ENCODE measurements at places on chromosomes 4 and X.
A peak's percentile ranks its signal among the peaks of the same experiment; 100 is the strongest.

GRCh38 chr4:151803246-151803645 lies 42.4 kb upstream of the GATB start:
- no peak for DNase-seq

- DNase-seq = no peak
These were observed 356.5 kb downstream of the CBLL2 start for GRCh38 chrX:22629105-22629725.

DNA sequence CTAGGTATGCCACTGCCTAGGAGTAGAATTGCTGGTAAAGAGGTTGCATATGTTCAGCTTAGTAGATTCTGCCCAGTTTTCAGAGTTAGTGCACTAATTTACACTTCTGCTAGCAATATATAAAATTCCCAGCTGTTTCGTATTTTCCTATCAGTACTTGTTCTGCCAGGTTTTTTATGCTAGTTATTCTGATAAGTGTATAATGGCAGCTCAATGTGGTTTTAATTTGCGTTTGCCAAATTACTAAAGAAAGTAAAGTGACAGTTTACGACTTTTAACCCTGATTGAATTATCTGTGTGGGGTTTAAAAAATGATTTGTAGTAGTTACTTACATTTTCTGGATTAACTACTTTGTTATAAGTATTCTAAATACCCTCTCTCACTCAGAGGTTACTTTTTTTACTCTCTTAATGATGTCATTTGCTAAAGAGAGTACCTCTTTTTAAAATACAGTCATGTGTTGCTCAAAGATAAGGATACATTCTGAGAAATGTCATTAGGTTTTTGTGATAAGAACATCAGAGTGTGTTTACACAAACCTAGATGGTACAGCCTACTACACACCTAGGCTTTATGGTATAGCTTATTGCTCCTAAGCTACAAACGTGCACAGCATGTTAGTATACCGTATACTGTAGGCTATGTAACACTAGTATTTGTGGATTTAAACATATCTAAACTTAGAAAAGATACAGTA lies 363.2 kb downstream of the IL15 start:
- DNase-seq = no peak

DNA sequence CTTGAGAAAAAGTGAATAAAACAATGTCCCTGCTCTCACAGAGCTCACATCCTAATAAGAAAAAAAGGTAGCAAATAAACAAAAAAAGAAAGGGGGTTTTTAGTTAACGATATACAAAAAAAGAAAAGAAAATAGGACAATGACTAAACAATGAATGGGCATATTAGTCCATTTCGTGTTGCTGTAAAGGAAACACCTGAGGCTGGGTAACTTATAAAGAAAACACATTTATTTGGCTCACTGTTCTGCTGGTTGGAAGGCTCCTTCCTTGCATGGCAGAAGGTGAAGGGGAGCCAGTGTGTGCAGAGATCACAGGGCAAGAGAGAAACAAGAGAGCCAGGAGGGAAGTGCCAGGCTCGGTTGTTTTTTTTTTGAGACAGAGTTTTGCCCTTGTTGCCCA lies 4.7 kb upstream of the KLF3 start:
- no peak for DNase-seq

DNA sequence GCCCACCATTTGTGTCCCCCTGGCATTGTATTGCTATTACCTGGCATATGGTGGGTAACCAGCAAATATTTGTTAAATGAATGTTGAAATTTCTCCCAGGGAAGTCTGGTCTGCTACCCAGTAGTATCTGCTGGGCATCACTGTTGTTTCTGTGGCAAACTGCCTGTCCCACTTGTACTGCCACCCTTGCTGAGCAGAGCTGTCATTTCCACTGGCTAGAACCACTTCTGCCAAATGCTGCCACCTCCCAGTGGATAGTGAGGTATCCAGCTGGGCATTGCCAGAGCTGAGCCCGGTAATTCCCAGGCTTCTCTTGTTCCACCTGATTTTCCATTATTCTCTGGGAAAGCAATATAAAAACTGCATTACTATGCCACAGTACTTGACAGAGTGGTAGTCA lies 186.7 kb upstream of the NOCT start:
- no peak for DNase-seq

- no peak for DNase-seq
These were observed 114.5 kb upstream of the SLIT2 start for GRCh38 chr4:20137176-20137575.

GRCh38 chr4:143626134-143626911 lies 74.2 kb downstream of the FREM3 start:
- DNase-seq = no peak

GRCh38 chr4:47031751-47032404 lies 511 bp downstream of the GABRB1 start:
- DNase-seq = peak; percentile 7

DNA sequence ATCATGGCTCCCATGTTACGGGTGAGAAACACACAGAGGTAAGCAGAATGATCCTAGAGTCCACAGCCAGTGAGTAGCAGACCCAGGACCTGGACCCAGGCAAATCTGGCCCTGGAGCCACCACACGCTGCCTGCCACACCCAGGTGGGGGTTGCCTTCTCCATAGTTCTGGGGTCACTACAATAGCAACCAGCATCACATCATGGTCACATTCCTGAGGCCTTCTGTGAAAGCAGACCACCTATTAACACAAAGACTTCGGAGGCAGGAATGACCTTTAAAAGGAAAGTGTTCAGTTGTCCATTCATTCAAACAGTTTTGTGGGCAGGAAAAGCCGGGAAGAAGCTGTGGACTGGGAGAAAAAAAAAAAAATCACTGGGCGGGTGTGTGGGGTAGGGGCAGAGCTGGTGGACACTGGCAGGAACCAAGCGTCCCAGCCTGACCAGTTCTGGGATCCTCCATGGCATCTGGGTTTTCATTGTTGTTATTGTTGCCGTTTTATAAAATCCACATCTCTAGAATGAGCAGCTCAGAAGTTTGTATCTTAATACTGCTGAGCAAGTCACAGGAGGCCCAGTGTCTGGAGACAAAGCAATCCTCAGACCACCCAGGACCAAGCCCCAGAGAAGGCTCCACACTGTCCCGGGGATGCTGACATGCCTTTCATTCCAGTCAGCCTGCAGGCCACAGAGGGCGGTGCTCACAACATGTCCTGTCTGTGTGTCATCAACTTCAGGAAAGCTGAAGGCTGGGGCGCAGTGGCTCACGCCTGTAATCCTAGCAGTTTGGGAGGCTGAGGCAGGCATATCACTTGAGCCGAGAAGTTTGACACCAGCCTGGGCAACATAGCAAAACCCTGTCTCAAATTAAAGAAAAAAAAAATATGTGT lies 67.0 kb downstream of the SEL1L3 start:
- no peak for DNase-seq

- DNase-seq = no peak
These were observed 389.0 kb upstream of the ZFP42 start for GRCh38 chr4:187606581-187606980.

DNA sequence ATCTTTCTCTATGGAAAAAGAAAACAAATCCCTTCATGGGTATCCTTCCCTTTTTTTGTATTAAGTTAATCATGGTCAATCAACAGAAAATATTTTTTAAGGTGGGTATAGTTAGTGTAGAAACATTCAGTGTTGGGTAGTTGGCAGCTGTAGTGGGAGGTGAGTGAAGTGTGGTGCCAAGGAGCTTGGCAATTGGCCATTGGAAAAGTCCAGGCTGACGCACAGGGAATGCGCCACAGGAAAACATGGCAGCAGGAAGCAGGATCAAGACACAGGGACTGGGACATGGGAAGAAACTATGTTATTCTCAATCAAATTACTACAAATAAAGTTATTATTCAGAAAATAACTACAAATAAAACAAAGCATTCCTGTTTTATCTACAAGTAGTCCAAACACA lies 20.0 kb downstream of the PALLD start:
- DNase-seq = no peak

DNA sequence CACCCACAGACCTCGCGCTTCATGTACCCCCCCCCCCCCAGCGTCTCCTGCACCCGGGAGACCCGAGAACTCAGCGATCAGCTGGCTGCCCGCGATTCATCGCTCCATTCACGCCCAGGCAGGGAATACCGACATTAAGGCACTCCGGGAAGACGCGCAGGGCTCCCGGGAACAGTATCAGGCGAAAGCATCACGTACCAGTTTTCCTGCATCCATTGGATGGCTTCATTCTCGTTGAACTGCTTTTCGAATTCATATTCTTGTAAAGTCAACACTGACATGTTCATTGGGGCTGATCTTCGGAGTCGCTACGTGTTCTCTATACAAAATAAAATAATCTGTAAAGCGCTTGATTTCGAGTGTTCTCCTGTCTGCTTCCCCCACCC lies 373 bp downstream of the ELOVL6 start:
- DNase-seq = no peak
